ENCODE measurements at places on chromosomes 4 and X. TPM values are rescaled to one million over a fixed set of nuclear protein-coding genes. Genes with fewer than 3 reads are reported as not detected.

DNA sequence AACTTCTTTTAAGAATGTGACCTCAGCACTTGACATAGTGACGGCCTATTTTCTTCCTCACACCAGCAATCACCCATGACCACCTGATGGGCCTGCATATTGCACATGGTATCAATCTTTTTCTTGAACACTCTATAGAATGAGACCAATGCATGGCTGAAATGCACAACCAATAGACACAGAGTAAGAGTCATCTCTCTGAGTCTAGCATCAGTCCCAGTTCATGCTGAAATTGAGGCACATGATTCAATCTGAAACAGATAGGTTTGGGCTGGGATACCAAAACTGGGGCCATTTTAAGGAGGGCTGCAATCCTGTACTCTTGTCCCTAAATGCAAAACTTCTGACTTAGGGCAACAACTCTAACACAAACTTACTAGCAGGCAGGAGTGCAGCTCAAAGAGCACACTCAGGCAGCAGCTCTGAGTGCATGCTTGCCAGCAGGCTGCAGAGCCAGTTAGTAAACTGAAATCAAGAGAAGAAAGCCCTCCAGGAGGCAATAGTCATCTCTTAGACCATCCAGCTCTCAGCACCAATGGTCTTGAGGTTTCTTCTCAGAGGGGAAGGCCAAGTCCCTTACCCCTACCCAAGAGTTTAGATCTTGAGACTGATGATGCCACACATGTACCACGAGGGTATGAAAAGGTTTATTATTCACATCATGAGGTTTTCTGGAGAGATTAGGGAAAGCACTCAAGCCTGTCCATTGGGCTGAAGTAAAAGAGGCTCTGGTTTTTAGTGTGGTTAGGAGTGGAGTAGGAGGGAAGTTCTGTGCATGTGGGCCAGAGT is 24.7 kb upstream of the GPR101 start:
- H3K36me3 ChIP-seq, result no peaks in the 10 kb centered on the region
- no peak overlapping the region for H3K27ac ChIP-seq
- no peak for DNase-seq
- no peak overlapping the region for H3K4me3 ChIP-seq

DNA sequence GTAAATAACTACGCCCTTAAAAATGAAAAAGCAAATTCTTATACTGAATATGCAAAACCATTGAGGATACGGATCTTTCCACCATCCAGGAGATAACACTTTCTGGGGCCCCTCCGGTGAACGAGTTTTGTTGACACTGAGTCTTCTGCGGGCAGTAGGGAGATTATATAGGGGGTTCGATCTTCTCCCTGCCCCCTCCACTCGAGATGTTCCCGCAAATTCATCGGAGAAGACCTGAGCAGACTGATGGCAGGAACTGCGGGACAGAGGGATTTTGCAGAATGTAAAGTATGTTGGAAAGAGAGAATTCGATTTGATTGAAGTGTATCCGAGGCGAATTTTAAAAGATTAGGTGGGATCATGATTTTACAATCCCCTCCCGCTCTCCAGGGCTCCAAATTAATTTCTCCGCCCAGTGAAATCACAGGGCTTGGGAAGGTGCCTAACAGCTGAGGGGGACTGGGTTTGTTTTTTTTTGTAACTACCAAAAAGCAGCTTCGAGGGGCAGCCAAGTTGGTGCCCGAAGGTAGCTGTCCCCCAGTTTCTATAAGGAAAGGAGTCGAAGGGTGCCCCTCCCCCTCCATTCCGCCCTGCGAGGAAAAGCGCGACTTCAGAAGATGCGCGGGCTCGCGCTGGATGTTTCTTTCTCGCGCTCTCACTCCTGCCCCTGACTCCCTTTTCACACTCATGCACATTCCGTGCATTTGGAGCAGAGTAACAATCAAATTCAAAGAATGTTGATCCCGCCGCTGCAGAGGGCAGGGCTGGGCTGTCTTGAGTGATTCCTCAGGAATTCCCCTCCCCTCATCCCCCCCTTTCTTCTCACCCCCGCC is 1.2 kb downstream of the TMEM255A start:
- peak overlapping the region; percentile 47 for H3K4me3 ChIP-seq
- peak; percentile 67 for DNase-seq
- H3K4me1 ChIP-seq, result peaks cover 5% of the 10 kb centered on the region
- no peaks in the 10 kb centered on the region for H3K36me3 ChIP-seq
- H3K27ac ChIP-seq, result no peak overlapping the region
- H3K27me3 ChIP-seq, result peaks cover 95% of the 10 kb centered on the region

DNA sequence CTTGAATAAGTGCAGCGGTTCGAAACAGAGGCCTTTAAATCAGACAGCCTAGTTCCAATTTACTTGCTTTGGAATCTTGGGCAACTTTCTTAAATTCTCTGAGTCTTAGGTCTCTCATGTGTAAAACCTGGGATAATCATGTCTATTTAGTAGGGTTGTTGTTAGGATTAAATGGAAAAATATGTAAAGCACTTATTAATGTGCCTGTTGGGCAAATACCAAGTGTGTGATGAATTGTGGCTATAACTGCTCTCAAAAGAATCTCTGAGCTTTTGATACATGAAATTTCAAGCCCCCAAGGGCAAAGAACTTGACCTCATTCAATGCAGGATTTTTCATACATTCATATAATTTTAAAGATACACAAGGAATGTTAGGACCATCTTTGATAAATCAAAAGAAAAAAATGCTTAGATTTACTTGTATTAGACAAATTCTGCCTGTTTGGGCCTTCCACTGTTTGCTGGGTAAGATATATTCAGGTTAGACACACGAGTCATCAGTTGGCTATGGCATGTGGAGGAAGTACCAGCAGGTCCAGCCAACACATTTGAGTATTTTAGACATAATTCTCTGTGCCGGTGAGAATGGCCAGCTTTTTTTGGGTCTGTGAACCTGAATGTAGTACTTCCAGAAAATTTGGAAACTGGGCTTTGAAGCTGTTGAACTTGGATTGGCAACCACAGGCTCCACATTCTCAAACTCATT is 241.4 kb upstream of the CNKSR2 start:
- no peak overlapping the region for H3K4me3 ChIP-seq
- no peaks in the 10 kb centered on the region for H3K36me3 ChIP-seq
- DNase-seq, result no peak
- no peaks in the 10 kb centered on the region for H3K4me1 ChIP-seq
- H3K27me3 ChIP-seq, result no peaks in the 10 kb centered on the region

- H3K4me1 ChIP-seq, result peaks cover 5% of the 10 kb centered on the region
- H3K27ac ChIP-seq, result no peak overlapping the region
- no peaks in the 10 kb centered on the region for H3K36me3 ChIP-seq
- DNase-seq, result no peak
- H3K4me3 ChIP-seq, result no peak overlapping the region
Observed at GRCh38 chr4:59904331-59904730, 1295.8 kb upstream of the ADGRL3 start.

Gene DRD5
- total RNA-seq, result not detected
